ENCODE measurements at places on chromosomes 2 and 18. TPM values are rescaled to one million over a fixed set of nuclear protein-coding genes. Genes with fewer than 3 reads are reported as not detected.

Gene DSG2
- total RNA-seq = not detected

Gene ZNF521
- not detected for total RNA-seq

DNA sequence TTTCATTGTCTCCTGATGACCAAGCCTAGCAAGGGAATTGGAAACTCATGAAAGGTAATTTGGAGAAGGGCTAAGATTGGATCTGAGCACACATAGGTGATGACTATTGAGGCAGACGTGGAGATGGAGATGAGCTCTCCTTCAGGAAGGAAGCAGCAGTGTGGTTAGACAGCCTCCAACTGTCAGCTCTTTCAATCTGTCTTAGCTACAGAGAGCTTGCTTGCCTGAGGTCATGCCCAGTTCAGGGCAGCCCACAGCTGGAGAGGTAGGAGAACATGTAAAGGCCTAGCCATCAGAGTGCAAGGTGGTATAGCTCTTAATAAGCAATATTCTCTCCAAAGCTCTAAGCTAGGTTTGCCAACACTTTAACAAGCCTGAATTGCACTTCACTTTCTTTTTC lies 79.2 kb downstream of the THSD7B start:
- H3K4me3 ChIP-seq = no peak overlapping the region
- no peaks in the 10 kb centered on the region for H3K36me3 ChIP-seq
- DNase-seq = no peak
- H3K27ac ChIP-seq = no peak overlapping the region
- H3K4me1 ChIP-seq = no peaks in the 10 kb centered on the region

Gene MYOM1
- 0.46 TPM for total RNA-seq

Gene PHOSPHO2
- total RNA-seq = 6.9 TPM

GRCh38 chr2:223759569-223760430 lies 77.6 kb downstream of the AP1S3 start:
- H3K4me1 ChIP-seq = peaks cover 50% of the 10 kb centered on the region

DNA sequence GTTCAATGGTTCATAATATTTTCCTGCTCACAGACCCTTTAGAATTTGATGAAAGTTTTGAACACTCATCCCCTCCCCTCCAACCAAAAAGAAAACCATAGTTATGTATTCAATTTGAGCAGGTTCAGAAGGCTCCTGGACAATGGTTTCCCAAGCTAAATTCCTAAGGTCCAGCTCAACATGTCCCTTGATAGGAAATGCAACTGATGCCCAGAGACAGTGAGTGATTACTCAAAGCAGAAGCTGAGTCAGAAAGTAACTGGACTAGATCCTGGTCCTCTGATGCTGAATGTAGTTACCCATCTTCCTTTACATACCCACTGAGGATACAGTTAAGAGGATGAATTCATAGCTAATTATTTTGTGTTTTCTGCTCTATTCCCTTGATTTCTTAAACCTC lies 218.9 kb upstream of the NCKAP5 start:
- no peak overlapping the region for H3K4me3 ChIP-seq
- H3K36me3 ChIP-seq = no peaks in the 10 kb centered on the region
- H3K27me3 ChIP-seq = no peaks in the 10 kb centered on the region
- H3K27ac ChIP-seq = no peak overlapping the region
- peaks cover 28% of the 10 kb centered on the region for H3K4me1 ChIP-seq
